ENCODE measurements at places on chromosomes 5 and 9.

DNA sequence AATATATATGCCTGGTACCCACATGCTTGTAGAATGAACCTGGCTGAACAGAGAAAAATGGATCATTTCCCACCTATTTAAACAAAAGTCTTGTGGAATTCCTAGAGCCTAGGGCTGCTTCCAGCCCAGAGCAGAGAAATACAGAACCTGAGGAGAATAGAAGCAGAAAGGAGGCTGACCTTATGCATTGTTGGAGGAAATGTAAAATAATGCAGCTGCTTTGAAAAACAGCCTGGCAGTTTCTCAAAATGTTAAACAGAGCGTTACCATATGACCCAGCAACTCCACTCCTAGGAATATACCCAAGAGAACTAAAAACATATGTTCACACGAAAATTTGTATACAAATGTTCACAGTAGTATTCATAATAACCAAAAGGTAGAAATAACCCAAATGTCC lies 15.1 kb downstream of the MAPKAP1 start:
- DNase-seq = no peak

DNA sequence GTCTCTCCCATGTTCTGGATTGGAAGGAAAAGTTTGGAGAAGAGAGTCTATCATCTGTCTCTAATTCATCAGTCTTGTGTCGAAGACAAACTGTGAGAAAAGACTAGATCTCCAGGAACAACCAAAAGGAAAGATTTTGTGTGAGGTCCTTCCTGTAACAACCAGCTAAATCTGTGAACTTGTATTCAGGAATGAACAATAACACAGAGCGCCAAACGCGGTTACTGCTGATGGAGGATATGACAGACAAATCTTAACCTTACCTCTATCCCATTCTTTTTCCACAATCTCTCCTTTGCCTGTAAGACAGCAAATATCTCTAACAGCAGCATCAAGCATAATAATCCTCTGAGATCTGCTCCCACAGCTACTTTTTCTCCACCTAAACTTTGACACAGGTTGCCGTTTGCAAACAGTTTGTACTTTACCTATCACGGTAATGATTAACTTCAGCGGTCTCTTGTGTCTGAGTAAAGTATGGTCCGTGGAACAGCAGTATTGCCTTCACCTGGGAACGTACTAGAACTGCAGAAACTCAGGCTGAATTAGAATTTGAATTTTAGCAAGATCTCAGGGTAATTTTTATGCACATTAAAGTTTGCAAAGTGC lies 387.6 kb downstream of the ELAVL2 start:
- DNase-seq = no peak

- no peak for DNase-seq
These were observed 680.8 kb downstream of the CETN3 start for GRCh38 chr5:89728750-89729149.

GRCh38 chr5:178606269-178606668 lies 16.1 kb upstream of the COL23A1 start:
- no peak for DNase-seq

- no peak for DNase-seq
These were observed 14.8 kb downstream of the RASEF start for GRCh38 chr9:83047839-83048775.

Measured in NAMALWA (cell line).